ENCODE measurements at places on chromosomes 4 and X. TPM values are rescaled to one million over a fixed set of nuclear protein-coding genes. Genes with fewer than 3 reads are reported as not detected.

PAK3 gene
- polyA plus RNA-seq: 10.9 TPM

CYSLTR1 gene
- polyA plus RNA-seq: 8.4 TPM

NHS gene
- 1.4 TPM for polyA plus RNA-seq

TENM3 gene
- polyA plus RNA-seq: 15.3 TPM

PAGE1 gene
- not detected for polyA plus RNA-seq

EFNB1 gene
- polyA plus RNA-seq: 45.9 TPM

SH3RF1 gene
- 19.6 TPM for polyA plus RNA-seq

PSAPL1 gene
- polyA plus RNA-seq: not detected

ERAS gene
- polyA plus RNA-seq: 0.16 TPM

PNMA3 gene
- polyA plus RNA-seq: 1.6 TPM

DGKQ gene
- 3.6 TPM for polyA plus RNA-seq

ERCC6L gene
- 1.7 TPM for polyA plus RNA-seq

SH3D19 gene
- polyA plus RNA-seq: 27.9 TPM

ASB9 gene
- polyA plus RNA-seq: 4.1 TPM

ETNPPL gene
- polyA plus RNA-seq: not detected

NPFFR2 gene
- 0.29 TPM for polyA plus RNA-seq

SOD3 gene
- polyA plus RNA-seq: 27.4 TPM

DNA sequence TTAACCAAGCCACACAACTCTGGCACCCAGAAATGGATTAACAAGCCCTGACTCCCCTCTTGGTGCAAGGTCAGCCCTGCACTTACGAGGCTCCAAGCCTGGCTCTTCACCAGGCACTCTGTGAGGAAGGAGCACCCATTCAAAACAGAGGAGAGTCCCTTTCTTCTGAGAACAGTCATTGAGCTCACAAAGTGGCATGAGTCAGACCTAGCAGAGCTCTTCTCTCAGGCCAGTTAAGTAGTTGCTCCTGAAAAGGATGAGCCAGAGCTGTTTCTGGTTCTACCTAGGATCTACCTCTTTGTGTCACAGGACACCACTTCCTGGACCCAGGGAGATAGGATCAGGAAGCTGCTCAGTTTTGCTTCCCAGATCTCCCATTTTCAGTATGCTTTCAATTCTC lies 48.2 kb downstream of the EVC2 start:
- no peak for DNase-seq

GRCh38 chrX:39903343-39903742 lies 194.4 kb downstream of the BCOR start:
- no peak for DNase-seq

GRCh38 chr4:47733302-47734175 lies 104.3 kb downstream of the CORIN start:
- no peak for DNase-seq

DNA sequence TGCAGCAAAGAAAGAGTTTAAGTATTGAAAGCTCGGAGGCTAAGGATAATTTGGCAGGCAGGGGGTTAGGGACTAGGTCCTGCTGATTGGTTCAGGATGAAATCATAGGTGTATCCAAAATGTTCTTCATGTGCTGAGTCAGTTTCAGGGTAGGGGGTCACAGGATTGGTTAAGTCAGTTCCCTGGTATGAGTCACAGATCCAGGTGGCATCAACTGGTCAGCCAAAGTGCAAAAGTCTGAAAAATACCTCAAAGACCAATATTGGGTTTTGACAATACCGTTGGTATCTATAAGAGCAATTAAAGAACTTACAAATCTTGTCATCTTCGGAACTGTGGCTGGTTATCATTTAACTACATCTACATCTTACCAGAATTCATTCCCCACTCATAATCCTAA lies 25.6 kb upstream of the PRDM8 start:
- DNase-seq: no peak

- no peak for DNase-seq
Measured at GRCh38 chrX:23187819-23188218, 146.8 kb upstream of the PTCHD1 start.

GRCh38 chr4:25310803-25311166 lies 1.8 kb upstream of the ZCCHC4 start:
- no peak for DNase-seq

- no peak for DNase-seq
Measured at GRCh38 chr4:75345423-75345822, 168.8 kb downstream of the RCHY1 start.

GRCh38 chr4:14566518-14566917 lies 435.8 kb upstream of the CPEB2 start:
- DNase-seq: no peak

GRCh38 chr4:27218013-27218412 lies 357.4 kb downstream of the STIM2 start:
- DNase-seq: no peak

DNA sequence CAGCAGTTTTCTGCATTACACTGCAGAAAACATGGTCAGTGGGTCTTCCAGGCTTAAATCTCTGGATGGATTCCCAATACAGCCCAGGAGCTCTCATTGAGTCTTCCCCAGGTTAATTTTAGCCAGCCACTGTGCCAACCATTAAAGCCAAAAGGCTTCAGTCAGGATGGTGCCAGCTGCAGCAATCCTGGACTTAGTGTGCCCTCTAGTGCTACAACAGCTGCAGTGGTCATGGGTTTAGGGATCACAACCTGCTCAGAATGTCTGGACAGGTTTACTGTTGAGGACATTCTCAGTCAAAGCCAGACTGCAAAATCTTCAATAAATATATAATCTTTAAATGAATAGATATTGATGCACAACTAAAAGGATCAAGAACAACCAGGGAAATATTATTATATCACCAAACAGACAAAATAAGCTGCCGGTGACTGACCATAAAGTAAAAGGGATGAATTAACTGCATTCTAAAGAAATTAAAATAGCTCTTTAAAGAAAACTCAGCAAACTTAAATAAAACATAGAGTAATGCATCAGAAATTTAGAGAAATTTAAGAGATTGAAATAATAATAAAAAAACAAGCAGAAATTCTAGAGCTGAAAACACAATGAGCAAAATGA lies 639.9 kb downstream of the SPOCK3 start:
- no peak for DNase-seq

DNA sequence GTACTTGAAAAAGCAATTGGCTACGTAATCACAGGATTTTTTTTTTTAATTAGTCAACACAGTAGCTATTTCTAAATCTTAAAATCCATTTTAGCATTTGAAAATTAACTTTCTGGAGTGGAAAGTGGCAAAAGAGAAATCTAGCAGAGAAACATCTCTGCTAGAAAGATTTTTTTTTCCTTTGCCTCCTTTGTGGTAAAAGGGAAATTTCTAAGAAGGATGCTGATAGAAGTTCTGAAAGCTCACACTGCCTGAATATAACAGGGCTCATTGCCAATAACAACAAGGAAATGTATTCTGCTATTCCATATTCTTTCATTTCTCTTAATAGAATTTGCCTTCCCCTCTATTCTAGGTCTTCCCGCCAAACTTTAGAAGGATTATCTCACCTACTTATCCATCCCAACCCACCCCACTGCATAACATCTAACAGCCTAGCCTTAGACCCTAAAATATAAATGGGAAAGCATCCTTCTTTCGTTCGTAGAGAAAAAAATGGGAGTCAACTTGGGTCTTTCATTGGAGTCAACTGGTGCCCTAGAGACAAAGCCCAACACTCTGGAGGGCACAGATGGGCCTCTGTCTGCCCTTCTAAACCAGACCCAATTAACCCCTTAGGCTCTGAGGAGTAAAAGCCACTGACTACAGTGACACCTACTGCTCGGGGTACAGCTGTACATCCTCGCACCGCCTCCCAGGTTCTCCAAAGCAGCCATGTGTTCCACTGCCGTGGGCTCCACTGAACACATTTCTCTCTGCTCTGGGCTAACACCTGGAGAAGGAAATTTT lies 103.9 kb downstream of the MAML3 start:
- no peak for DNase-seq

- no peak for DNase-seq
Measured at GRCh38 chr4:73869130-73870055, at the start of gene CXCL1. Gene CXCL1 (plus strand): TSS chr4:73869393. CDS start chr4:73869471, 78 bp downstream.

GRCh38 chr4:114866901-114867670 lies 246.3 kb downstream of the NDST4 start:
- DNase-seq: no peak

- DNase-seq: no peak
Measured at GRCh38 chr4:47017081-47017480, 14.3 kb upstream of the GABRB1 start.

DNA sequence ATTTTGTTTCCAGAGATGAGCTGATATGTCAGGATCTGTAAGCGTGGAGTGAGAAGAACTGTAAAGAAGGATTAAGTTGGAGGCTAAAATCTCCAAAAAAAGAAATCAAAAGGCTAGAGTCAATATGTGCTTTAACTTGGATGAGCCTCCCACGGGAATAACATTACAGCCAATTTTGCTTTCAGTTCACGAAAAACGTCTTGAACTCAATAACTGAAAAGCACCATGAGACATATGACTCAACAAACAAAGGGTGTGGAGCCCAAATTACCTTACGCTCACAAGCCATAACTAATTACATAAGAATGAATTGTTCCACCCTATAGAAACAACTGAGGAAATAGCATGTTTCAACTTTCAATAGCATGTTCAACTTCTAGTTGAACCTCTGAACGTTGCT lies 22.3 kb downstream of the TMPRSS11D start:
- no peak for DNase-seq

DNA sequence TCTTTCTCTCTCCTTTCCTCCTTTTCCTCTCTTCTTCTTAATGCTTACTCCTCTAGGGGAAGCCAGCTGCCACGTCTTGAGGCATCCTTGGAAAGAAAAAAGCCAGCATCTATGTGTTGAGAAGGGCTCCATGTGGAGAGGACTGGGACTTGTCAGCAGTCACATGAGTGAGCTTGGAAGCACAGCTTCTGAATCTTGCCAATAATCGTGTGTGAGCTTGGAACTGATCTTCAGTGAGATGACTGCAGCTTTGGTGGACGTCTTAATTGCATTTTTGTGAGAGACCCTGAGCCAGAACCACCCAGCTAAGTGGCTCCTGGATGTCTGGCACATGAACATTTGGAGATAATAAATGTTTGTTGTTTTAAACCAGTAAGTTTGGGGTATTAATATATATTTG lies 371.7 kb downstream of the SLITRK2 start:
- no peak for DNase-seq

- DNase-seq: no peak
Measured at GRCh38 chr4:82818664-82819662, 20.4 kb upstream of the SCD5 start.

GRCh38 chr4:126269106-126269505 lies 954.4 kb downstream of the FAT4 start:
- no peak for DNase-seq

GRCh38 chr4:38073596-38074234 lies 113.5 kb downstream of the PTTG2 start:
- no peak for DNase-seq

DNA sequence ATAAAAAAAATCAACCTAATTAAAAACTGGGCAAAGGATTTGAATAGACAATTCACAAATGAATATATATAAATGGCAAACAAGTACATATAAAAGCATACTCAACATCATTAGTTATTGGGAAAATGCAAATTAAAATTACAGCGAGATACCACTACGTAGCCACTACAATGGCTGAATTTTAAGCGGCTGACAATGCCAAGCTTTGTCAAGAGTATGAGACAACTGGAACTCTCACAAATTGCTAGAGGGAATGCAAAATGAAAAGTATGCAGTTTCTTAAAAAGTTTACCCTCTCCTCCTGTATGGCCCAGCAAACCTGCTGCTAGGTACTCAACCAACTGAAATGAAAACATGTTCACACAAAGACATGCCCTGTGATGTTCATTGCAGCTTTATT lies 34.8 kb downstream of the ZFP42 start:
- no peak for DNase-seq

GRCh38 chrX:7127056-7127455 lies 20.5 kb upstream of the STS start:
- no peak for DNase-seq

DNA sequence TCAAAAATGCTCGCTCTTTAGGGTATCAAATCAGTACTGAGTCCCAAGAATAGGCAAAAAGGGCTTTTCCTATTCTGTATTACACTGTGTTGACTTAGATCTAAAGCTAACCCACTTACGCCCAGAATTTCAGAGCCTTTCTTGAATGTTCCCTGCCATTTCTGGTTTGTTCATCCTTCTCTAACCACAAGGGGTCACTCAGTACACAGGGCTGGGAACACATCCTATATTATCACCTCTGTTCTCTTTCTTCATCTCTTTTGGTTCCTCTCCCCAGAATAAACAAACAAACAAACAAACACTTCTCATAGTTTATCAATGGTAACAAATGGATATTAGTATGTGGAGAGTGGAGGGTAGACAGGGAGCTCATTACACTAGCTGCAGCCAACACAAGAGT lies 25.5 kb upstream of the MORC4 start:
- DNase-seq: no peak

GRCh38 chr4:161920304-161921052 lies 243.3 kb downstream of the FSTL5 start:
- DNase-seq: no peak

DNA sequence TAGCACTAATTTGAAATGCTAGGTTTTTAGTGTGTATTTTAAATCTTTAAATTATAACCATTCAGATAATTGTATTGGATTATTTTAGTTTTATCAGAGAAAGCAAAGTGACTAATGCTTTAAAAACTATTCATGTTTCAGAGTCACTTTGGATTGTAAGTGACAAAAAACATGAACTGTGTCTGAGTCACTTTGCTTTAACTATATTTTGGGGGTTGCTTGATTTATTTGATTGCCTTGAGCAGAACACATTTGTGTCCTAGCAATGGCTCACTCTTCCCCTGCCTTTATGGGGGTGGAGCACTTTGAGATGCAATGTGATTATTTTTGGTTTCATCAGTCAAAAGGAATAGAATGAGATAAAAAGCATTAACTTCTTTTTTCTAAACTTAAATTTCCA lies 188.4 kb upstream of the ARX start:
- no peak for DNase-seq

GRCh38 chr4:76968937-76969336 lies 19.4 kb downstream of the SEPTIN11 start:
- DNase-seq: no peak

GRCh38 chr4:51909236-51909703 lies 66.3 kb downstream of the DCUN1D4 start:
- no peak for DNase-seq

- DNase-seq: no peak
Measured at GRCh38 chr4:21181716-21182115, 481.5 kb downstream of the PACRGL start.

- no peak for DNase-seq
Measured at GRCh38 chrX:137233478-137233877, 199.7 kb upstream of the GPR101 start.

DNA sequence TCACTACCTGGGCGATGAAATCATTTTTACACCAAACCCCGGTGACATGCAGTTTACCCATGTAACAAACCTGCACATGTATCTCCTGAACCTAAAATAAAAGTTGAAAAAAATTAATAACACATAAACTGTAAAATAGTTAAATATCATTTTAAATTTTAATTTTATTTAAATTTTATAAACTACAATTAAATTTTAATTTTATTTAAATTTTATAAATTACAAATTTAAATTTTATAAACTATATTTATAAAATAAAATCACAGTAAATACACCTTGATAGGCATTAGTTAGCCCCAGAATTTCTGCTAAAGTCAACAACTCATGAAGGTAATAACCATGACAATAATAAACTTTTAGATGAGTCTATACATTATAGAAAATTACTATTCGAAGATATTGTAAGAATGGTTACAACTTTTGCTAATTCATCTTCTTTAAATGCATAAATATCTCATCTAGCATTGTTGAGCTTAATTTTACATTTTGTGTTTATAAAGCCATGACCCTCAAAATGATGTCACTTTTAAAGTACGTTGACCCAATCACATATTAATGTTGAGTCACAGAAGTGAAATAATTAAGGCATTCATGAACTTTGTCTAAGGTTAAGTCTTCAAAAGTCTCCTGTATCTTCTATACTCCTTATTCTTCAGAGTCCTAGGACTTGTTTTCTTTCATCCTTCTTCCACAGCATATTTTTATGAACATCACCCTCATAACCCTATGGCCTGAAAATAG lies 755.8 kb upstream of the LCORL start:
- no peak for DNase-seq
